ENCODE measurements at places on chromosomes 11 and 22.

DNA sequence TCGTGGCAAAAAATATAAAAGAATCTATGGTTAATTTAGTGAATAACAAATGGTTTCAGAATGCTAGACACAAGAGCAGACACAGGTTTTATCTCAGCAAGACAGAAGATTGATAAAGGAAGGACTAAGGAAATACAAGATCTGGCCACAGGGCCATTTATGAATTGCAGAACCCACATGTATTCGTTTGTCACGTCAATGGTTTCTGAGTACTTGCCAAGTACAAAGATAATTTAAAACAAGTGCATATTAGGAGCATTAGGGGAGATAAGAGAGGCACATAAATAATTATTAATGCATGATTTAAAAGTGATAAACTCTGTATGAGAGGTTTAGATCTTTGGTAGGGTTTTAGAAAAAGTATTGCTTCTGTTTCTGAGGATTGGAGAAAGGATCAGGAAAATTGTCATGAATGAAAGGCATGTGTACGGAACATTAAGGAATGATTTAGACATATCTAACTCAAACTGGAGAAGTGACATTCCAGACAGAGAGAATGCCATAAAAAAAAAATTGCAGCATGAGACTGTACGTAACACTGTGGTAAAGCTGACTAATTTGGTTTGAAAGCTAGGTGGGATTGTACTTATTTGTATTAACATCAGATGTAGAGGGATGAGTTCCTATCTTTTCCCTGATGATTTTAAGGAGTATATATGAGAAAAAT lies 727.1 kb downstream of the NELL1 start:
- no peak for DNase-seq

GRCh38 chr11:124199702-124200101 lies 16.6 kb downstream of the OR10D3 start:
- no peak for DNase-seq

GRCh38 chr11:83034673-83035014 lies 37.1 kb downstream of the RAB30 start:
- no peak for DNase-seq

DNA sequence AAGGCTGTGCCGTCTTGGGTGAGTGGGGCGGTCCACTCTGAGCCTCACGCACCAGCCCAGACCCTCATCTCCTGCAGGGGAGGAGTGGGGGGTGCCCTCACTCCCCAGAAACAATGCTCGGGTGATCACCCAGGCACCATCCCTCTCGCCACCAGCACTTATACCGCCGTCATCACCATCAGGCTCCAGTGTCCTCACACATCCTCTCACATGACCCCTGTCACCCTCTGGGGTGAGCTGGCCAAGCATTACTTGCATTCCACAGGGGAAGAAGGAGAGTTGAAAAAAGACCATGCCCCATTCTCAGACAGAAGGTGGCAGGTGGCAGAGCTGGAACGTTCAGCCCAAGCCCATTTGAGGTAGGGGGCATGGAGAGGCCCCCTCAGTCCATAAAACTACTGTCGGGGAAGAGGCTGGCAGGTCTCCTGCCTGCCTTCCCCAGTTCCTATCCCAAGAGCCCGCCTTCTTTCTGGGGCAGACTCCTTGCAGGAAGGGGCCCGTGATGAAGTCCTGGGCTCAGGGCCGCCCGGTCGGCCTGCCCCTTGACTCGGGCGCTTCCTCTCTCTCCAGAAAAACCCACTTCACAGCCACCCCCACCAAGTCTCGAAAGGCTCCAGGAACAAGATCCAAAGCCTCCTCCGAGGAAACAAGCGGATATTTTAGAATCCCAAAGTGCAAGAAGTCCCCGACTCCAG lies 153.3 kb downstream of the DSCAML1 start:
- no peak for DNase-seq

DNA sequence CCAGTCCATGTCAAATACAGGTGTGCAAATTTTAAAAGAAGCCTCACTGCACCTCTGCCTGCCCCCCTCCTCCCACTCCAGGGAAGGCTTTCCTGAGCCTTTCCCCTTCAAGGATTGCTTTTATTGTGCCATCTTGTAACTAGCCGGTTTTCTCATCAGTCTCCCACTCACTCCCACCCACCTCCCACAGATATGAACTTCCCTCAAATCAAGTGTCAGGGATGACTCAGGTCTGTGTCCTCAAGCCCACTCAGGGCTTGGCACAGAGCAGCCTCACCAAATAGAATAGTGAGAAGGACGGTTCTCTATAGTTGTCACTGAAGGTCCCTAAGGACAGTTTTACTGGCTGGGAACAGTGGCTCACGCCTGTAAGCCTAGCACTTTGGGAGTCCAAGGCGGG lies 43.0 kb downstream of the THAP12 start:
- DNase-seq: no peak

DNA sequence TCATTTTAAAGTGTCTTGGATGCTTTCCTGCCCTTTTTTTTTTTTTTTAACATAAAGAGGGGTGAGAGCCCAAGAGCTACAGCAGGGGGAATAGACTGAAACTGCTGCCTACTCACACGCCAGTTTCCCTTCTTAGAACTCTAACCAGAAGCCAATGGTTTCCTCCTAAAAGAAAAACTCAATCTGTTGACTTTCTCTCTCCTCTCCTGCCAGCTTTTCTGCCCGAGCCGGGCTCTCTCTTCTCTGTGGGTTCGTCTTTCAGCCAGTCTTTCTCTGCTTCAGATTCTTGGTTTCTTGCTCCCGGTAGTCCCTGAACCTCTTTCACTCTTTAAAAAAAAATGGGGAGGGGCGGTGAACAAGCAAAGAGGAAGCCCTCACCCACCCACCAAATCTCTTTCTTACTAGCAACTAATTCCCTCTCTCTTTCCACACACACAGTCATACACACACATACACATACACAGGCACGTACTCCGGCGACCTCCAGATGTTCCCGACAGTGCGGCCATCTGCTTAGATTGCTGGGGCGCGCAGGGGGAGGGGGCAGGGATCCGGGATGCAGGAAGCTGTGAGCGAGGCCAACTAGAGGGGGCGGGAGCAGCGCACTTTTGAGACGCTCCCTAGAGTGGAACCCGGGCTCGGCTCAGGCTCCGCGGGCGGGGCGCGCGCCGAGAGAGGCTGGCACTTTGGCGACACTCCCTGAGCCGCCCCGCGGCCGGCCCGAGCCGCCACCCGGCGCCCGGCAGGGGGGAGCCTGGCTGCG lies 444 bp upstream of the TSKU start:
- DNase-seq: no peak

GRCh38 chr11:121763526-121763925 lies 310.8 kb upstream of the SORL1-AS1 start:
- no peak for DNase-seq

- DNase-seq: no peak
Measured at GRCh38 chr11:14409891-14410290, 50.9 kb upstream of the RRAS2 start.

- no peak for DNase-seq
Measured at GRCh38 chr11:32154275-32154674, 63.4 kb downstream of the RCN1 start.

DNA sequence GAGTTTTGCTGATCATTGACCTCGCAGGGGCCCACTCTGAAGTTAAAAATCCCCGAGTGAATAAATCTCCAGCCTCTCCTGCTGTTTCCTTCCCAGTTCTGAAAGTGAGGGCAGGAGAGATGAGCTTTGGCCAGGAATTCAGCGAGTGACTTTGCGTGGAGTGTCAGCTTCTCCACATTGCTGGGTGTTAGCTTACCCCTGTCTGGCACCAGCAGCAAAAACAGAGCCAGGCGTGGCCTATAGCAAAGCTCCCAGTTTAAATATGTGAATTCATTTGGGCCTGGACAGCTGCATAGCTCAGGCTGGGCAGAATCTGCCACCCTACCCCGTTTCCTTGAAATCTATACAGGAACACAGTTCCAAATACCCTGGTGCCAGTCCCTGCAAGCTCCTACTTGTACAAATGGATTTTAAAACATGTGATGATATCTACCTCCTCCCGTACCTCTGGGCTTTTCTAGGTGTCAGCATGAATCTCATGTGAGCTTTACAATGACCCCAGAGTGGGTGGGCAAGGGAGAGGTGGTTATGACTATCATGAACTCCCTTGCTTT lies 25.6 kb downstream of the TIMP3 start:
- no peak for DNase-seq

- DNase-seq: no peak
Measured at GRCh38 chr11:69732910-69733309, 29.1 kb upstream of the FGF19 start.

DNA sequence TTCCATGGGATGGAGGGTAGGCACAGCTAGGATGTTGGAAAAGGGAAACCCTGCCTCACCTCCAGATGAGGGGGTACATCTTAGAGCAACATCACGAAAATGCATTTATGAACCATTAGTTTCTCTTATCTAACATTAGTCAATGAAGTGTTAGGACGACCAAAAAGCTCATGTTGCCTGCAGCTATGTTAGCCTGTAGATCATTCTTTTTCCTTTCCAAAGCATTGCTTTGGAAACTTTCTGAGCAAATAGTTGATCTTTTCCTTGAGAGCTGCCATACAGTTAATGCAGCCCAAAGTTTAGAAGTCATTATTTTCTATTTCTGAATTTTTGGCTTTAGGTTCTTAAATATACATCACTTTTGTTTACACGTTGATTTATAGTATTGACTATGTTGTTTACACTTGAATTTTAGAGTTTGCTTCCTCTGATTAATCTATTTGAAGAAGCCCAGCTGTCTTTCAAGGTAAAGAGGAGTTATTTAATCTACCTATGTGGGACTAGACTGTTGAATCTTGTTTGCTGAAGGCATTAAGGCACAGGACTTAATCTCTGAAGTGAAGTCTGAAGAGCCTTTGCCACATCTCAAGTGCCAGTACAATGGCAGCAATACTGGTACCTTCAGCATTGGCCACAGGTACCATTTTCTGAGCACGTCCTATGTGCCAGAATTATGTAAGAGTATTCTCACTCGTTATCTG lies 11.0 kb downstream of the POU2AF3 start:
- no peak for DNase-seq

GRCh38 chr11:27705873-27706820 lies 5.9 kb upstream of the BDNF start:
- no peak for DNase-seq

DNA sequence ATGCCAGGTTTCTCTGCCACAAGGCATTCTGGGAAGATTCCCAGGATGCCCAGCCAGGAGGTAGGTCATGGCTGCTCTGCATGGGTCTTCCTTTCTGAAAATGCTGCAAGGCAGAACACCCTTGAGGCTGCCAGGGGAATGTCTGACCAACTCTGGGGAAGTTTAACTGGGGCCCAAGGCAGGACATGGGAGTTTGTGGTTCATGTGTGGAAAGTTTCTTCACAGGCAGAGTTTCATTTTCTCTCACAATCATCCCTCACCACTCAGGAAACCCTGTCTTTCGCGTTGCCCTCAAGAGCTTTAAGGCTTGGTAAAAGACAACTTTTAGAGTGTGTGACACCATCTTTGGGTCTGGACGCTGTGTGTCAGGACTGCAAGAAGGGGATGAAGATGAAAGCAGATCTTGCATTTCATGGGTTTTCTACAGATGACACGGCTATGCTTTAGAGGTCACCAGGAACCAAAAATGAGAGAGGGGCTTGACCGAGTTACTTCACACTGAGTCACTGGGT lies 133.5 kb downstream of the CD44 start:
- DNase-seq: peak; percentile 25

- no peak for DNase-seq
Measured at GRCh38 chr11:67432655-67433349, 4.5 kb downstream of the RPS6KB2 start.

DNA sequence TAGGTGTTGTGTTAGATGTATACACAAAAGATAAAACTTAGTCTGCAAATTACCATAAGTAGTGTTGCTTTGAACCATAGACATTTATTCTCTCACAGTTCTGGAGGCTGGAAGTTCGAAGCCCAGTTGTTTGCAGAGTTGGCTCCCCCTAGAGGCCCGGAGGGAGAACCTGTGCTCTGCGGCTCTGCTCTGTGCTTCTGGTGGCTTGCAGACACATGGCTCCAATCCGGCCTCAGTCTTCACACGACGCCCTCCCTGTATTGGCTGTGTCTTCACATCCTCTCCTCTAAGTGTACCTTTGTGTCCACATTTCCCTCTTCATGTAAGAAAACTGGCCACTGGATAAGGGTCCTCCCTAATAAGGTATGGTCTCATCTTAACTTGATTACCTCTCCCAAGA lies 128.4 kb downstream of the OPCML start:
- no peak for DNase-seq

DNA sequence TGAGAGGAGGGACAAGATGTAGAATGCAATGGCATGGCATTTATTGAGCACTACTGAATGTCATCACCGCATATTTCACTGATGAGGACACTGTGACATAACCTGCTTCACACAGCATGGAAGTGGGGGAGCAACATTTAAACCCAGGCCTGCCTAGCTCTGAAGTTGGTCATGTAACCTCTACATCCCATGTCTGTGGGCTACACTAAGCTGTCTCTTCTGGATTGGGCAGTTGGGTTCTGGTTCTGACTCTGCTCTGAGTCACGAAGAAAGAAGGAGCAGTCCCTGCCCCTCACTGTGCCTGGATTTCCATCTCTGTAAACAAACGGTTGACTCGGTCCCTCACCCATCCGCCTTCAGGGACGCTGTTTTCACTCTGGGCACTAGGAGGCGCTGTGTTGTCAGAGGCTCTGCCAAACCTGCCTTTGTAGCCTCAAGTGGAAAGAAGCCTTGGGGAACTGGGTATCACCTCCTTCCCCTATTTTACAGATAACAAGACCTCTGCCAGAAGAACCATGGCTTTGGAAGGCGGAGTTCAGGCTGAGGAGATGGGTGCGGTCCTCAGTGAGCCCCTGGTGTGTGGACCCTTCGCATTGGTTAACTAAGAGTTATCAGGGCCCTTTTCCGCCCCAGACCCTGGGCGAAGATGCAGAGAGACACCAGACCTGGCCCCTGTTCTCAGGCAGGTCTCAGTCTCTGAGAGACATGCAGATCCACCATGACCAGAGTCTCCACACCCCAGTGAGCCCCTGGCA lies 12.7 kb upstream of the ARHGEF17 start:
- DNase-seq: peak; percentile 48

DNA sequence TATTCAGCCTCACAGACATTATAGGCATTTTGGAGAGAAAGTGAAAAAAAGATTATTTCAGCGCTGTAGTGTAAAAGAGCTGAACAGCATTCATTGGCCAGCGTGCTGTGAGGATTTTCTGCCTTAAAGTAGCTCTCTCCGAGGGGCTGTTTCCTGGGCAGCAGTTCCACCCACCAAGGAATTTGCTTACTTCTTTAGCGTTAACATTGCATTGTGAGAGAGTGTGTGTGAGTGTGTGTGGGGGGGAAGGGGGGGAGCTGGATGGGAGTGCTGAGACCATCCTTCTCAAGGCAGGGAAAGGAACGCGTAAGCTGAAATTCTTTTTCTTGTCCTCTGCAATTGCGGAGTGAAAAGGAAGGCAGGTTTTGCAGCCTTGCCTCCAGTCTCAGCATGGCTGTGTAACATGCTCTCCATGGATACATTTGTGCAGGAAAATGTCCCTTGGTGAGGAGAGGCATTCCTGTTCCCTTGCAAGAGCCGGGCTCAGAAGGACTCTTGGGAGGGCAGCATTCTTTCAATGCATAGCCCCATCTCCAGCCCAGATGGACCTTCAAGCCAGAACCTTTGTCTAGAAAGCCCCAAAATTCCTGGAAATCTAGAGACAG lies 159.9 kb upstream of the NAV2 start:
- no peak for DNase-seq

- no peak for DNase-seq
Measured at GRCh38 chr11:26550022-26550421, 22.0 kb downstream of the MUC15 start.

GRCh38 chr11:129731316-129731715 lies 84.3 kb upstream of the TMEM45B start:
- DNase-seq: no peak

GRCh38 chr22:43094085-43094484 lies 4.9 kb upstream of the TTLL1 start:
- DNase-seq: no peak

Measured in activated CD8-positive, alpha-beta memory T cell treated with anti-CD3 and anti-CD28 coated beads for 4 hours (primary cell).